ENCODE measurements at places on chromosomes 7 and 10.

GRCh38 chr10:3846736-3847135, 61.7 kb upstream of the KLF6 start:
- DNase-seq, result no peak

DNA sequence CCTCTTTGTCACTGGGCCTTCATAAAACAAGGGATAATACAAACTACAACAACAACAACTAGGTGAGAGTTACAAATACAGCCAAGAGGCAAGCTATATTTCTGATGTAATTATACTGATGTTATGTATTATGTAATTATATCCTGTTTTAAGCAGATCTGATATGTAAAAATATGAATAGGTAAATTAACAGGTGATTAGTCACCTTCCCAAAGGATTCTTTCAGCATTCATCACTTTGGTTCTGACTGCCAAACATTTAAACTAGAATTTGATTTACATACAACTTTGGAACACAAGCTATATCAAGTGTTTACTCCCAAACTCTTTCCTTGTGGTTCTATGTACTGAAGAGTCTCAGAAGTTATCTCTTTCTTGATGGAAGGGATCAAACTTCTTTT, 53.7 kb downstream of the BEND7 start:
- DNase-seq, result no peak

DNA sequence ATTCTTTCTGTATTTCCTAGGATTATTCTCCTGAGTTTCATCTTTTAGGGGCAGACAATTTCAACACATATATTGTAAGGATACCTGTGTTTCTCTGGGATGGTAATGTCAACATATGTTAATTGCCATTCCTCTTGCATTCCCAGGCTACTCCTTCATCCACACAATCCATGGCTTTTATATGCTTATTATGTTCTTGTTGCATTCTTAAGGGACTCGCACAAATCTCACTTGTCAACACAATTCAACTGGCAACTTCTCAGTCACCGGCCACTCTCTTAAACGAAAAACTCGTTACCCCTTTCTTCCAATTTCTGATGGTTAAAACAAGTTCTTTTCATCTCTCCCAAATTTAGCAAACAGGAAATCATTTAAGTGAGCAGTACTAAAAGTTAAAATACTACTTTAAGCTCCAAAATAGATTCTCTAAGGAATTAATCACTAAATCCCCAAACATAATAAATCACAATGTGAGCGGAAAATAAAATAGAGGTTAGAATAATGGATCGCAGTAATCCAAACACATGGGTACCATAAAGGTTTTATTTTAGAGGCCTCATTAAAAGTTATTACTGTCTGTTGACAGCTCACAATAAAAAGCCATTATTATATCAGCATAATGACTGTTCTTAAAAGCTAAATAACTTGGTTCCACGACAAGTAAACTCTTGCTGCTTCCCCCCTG, 223.2 kb downstream of the ELMO1 start:
- no peak for DNase-seq

- peak; percentile 99 for DNase-seq
These were observed at the start of gene GPR146 for GRCh38 chr7:1044189-1045068. Gene GPR146, plus strand, starts transcription at chr7:1044546. Its CDS starts 12,970 bp downstream, at chr7:1057516.

DNA sequence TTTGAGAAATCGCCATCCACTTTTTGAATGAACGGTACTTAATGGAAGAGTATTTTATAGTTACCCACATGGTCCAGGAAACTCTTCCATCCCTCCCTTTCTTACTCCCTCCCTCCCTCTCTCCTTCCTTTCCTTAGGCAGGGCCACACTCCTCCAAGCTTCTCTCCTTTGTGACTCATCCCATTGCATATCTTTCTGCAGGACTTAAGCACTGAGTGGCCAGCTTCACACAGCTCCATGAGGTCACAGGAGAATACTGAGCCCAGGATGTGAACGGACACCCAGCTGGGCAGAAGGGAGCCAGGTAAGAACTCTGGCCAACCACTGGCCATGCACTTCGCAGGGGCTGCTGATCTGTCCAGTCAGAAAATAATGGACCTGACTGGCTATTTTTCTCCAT, 189.7 kb upstream of the ADCY1 start:
- no peak for DNase-seq

DNA sequence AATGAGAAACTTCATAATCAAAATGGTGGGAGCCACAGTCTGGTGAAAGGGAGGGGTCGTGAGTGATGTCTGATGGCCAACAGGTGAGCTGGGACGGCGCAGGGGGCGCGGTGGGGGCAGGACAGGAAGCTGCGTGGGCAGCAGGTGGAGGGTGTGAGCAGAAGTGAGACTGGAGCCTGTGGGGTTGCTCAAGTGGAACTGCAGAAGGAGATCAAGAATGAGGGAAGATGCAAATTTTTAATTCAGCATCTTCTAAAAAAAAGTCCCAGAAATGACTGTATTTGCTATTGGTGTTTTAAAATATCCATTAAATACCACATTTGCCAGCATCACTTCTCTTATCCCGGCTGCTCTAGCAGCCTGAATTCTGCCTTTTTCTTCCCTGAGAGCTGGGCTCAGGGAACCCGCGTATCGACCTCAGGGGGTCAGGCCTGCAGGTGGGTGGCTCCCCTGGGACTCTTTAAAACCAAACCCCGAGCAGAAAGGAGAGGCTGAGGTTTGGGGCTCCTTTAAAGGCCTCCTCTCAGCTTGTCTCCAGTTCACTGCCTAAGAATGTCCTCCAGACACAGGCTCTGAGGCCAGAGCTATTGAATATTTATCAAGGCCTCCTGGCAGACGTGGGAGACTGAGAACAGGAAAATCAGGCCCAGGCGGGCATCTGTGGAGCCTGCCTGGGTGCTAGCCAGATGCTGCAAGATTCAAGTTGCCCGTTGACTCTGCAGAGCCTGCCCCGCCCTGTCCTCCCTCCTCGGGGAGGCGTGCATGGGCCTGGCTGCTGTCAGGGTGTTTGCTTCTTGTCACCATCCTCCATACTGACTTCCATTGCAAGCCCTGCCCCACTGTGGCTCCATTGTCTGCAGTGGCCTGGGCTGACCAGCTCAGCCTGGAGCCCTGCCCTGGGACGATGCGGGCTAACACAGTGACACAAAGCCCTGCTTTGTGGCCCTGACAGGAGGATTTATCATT, 53.9 kb downstream of the SYPL1 start:
- DNase-seq, result peak; percentile 84

GRCh38 chr10:79055892-79056291, 12.9 kb upstream of the ZMIZ1 start:
- no peak for DNase-seq

Measured in head of caudate nucleus (tissue), 42 donors.